ENCODE measurements at places on chromosomes 3 and 15.

GRCh38 chr15:57792724-57793449 is 86.4 kb downstream of the POLR2M start:
- no peak for DNase-seq
- H3K27me3 ChIP-seq = peaks cover 5% of the 10 kb centered on the region
- H3K36me3 ChIP-seq = no peaks in the 10 kb centered on the region

DNA sequence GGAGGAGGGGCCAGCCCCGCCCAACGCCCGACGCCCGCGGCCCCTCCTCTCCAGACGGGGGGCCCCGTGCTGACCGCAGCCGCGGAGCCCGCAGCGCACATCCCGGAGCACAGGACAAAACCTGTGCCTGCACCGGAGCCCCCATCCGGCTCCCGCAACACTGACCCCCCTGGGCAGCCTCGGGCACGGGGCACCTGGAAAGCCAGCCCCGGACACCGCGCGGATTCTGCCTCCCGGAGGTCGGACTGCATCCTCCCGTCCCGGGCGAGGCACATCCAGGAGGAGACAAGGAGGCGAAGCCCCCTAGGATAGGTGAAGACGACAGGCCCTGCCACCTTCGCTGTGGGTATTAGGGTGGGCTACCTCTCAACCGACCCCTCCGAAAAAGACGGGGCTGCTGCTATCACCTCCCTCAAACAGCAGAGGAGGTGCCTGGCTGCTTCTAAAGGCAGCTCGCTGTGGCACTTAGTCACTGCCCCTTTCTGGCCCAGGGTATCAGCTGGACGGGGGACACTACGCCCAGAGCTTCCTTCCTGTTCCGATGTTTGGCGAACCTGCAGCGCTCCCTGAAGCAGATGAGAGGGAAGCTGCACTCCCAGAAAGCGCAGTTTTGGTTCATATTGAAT is 10.6 kb downstream of the XXYLT1 start:
- peaks cover under 1% of the 10 kb centered on the region for H3K36me3 ChIP-seq
- H3K27ac ChIP-seq = no peak overlapping the region
- H3K4me1 ChIP-seq = peaks cover 21% of the 10 kb centered on the region
- DNase-seq = no peak
- no peaks in the 10 kb centered on the region for H3K27me3 ChIP-seq

- DNase-seq = no peak
- no peaks in the 10 kb centered on the region for H3K36me3 ChIP-seq
- peaks cover 15% of the 10 kb centered on the region for H3K4me1 ChIP-seq
- no peak overlapping the region for H3K27ac ChIP-seq
These were observed 258.9 kb upstream of the CFAP20DC start for GRCh38 chr3:59308684-59309083.

DNA sequence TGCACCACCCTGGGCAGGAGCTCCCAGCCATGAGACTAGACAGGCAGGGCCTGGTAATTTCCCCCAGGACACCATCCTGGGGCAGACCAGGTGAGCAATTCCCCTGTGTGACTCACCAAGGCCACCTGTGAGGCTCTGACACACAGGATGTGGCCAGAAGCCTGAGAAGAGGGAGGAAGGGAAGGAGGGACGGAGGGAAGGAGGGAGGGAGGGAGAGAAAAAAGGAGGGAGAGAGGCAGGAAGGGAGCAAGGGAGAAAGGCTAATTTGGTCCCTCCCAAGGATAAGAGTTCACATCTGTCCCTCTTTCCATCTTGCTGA is 25.9 kb downstream of the WNT7A start:
- no peaks in the 10 kb centered on the region for H3K36me3 ChIP-seq
- DNase-seq = no peak

- H3K27me3 ChIP-seq = no peaks in the 10 kb centered on the region
- no peak overlapping the region for H3K27ac ChIP-seq
- peaks cover 3% of the 10 kb centered on the region for H3K36me3 ChIP-seq
- peaks cover 70% of the 10 kb centered on the region for H3K4me1 ChIP-seq
- no peak for DNase-seq
These were observed 11.2 kb downstream of the HERC1 start for GRCh38 chr15:63822580-63822979.

DNA sequence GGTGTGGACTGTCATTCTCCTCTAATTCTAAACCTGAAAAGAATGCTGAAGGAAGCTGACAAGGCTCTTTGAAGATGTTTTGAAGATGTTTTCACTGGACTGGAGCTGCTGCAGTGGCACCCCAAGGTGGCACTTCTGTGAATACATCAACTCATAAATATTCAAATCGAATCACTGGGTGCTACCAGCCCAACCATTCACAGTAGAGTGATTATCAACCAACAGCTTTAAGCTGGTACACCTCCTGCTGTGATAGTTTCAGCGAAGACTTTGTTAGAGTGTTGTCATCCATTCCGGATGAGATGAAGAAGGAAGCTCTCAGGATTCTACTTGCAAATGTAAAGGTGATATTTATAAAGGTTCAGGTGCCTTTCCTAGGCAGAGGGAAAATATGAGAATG is 106.6 kb downstream of the LSAMP start:
- H3K4me1 ChIP-seq = no peaks in the 10 kb centered on the region
- no peaks in the 10 kb centered on the region for H3K27me3 ChIP-seq
- H3K27ac ChIP-seq = no peak overlapping the region
- H3K36me3 ChIP-seq = no peaks in the 10 kb centered on the region

DNA sequence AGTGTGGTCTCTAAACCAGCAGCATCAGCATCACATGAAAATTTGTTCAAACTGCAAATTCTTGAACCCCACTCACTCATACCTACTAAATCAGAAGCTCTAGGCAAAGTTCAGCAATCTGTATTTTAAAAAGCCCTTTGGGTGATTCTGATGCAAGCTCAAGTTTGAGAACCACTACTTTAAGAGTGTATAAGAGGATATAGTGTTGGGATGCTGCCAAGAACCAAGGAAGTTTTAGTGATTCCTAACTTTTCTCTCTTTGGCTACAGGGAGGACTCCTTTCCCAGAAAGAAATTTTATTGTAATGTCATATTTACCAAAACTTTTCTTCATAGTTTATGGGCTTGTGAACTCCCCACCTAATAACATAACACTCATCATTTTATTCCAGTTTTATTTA is 422.2 kb downstream of the TBC1D5 start:
- no peak overlapping the region for H3K27ac ChIP-seq
- H3K4me1 ChIP-seq = peaks cover 18% of the 10 kb centered on the region
- peaks cover 10% of the 10 kb centered on the region for H3K36me3 ChIP-seq
- H3K4me3 ChIP-seq = no peak overlapping the region

GRCh38 chr15:61336026-61336638 is 107.0 kb upstream of the RORA start:
- peaks cover 18% of the 10 kb centered on the region for H3K27me3 ChIP-seq
- no peak overlapping the region for H3K27ac ChIP-seq
- no peaks in the 10 kb centered on the region for H3K36me3 ChIP-seq
- no peak overlapping the region for H3K4me3 ChIP-seq
- DNase-seq = no peak
- H3K4me1 ChIP-seq = no peaks in the 10 kb centered on the region

DNA sequence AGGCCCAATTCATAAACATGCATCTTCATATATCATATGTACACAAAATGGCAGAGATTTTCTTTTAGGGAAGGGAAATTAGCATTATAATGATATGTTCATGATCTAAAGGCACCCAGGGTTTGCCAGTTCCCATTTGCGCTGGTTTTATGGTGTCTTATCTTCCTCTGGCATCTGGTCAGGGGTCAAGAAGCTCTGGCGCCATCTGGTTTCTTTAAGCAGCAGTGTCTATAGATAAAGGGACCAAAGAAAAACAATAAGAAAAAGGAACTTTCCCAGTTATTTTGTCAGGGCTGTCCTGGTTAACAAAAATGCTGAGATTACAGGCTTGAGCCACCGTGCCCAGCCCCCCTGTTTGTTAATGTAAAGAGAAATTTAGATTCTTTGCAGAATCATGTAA is 3.3 kb upstream of the DCP1A start:
- H3K27me3 ChIP-seq = no peaks in the 10 kb centered on the region
- H3K4me1 ChIP-seq = peaks cover 22% of the 10 kb centered on the region
- H3K27ac ChIP-seq = no peak overlapping the region
- H3K4me3 ChIP-seq = no peak overlapping the region
- H3K36me3 ChIP-seq = no peaks in the 10 kb centered on the region

DNA sequence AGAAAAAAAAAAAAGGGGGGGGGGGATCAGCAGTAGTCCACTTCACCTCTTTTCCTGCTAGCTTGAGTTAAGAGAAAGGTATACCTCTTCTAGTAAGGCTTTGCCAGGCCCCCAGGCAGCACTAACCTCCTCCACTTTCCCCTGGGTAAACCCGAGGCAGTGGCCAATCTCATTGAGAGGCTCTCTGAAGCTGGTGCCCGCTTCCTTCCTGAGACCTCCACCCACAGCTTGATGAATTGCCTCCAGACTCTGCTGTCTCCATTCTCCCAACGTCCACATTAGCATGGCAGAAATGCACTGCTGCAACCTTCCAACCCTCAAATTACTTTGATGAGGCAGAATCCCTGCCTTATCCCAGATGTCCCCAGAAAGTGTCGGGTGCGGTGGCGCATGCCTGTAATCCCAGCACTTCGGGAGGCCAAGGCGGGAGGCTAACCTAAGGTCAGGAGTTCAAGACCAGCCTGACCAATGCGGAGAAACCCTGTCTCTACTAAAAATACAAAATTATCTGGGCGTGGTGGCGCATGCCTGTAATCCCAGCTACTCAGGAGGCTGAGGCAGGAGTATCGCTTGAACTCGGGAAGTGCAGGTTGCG is 15.3 kb downstream of the RLBP1 start:
- H3K4me1 ChIP-seq = peaks cover 41% of the 10 kb centered on the region
- no peaks in the 10 kb centered on the region for H3K27me3 ChIP-seq
- DNase-seq = no peak
- H3K27ac ChIP-seq = no peak overlapping the region
- H3K36me3 ChIP-seq = peaks cover 6% of the 10 kb centered on the region

DNA sequence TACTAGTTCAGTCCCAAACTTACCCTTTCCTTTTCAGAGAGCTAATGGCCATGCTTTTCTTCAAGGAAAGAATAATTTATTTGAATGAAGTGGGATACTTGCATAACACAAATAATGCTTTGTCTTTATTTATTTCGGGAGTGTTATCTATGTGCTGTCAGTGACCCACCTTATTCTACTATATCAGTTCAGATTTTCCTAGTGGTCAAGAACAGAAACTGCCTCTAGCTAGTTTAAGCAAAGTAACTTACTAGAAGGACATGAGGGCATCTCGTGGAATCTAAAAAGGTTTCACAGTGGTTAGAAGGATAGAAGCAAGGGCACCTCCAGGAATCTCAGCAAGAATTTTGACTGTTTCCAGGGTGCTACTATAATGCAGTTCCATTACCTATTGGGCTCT is 3.8 kb upstream of the TIMMDC1 start:
- peaks cover 22% of the 10 kb centered on the region for H3K36me3 ChIP-seq
- no peaks in the 10 kb centered on the region for H3K27me3 ChIP-seq
- no peak overlapping the region for H3K27ac ChIP-seq
- H3K4me3 ChIP-seq = no peak overlapping the region

GRCh38 chr15:66767240-66767659 is 65.2 kb downstream of the SMAD6 start:
- peaks cover 24% of the 10 kb centered on the region for H3K27me3 ChIP-seq
- DNase-seq = no peak
- no peak overlapping the region for H3K27ac ChIP-seq
- no peak overlapping the region for H3K4me3 ChIP-seq
- no peaks in the 10 kb centered on the region for H3K4me1 ChIP-seq

- H3K27ac ChIP-seq = no peak overlapping the region
- H3K4me3 ChIP-seq = no peak overlapping the region
- H3K27me3 ChIP-seq = no peaks in the 10 kb centered on the region
- peaks cover 36% of the 10 kb centered on the region for H3K4me1 ChIP-seq
- no peak for DNase-seq
These were observed 18.8 kb upstream of the SACM1L start for GRCh38 chr3:45670436-45670835.

DNA sequence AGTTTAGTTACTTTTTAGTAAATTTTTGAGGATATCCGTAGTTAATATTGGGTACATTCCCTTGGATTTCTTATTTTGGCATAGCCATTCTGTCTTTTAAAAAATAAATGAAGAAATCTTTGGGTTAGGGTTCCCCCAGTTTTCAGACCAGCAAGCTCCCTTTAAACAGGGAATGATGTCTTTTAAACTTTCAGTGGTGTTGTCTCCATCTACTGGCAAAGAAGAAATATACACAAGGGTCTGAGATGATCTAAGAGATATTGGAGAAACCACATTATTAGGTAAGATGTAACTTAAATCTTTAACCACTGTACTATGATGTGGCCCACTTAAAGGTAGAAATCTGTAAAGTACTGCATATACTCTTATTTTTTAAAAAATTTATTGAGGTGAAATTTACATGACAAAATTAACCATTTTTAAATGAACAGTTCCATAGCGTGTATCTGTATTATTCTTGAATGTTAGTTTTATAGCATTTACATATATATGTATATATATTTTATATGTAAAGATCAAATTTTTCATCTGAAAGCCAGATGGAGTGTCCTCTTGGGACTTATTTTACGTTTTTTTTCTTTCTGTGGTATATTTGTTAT is 35.1 kb upstream of the EIF3J start:
- no peak overlapping the region for H3K4me3 ChIP-seq
- peaks cover 15% of the 10 kb centered on the region for H3K36me3 ChIP-seq
- H3K4me1 ChIP-seq = peaks cover 17% of the 10 kb centered on the region
- no peaks in the 10 kb centered on the region for H3K27me3 ChIP-seq

- H3K4me1 ChIP-seq = no peaks in the 10 kb centered on the region
- H3K4me3 ChIP-seq = no peak overlapping the region
- no peaks in the 10 kb centered on the region for H3K36me3 ChIP-seq
- no peaks in the 10 kb centered on the region for H3K27me3 ChIP-seq
These were observed 820.9 kb upstream of the GRM7 start for GRCh38 chr3:6039971-6040370.

DNA sequence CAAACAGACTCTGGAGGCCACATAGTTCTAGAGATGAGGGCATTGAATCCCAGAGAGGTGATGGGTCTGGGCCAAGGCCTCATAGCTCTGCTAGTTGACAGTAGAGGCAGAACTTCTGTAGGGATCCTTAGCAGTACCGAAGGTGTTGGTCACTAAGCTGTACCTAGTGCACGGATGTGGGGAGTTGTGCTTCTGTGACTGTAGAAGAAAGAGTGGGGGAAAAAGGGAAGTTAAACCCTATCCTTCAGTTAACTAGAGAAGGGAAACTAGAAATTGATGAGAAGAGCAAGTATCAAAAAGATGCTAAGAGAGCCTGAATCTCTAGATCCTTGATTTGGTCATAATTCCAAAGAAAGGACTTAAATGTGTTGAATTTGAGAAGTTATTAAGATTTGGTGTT is 186.7 kb downstream of the NFKBIZ start:
- H3K4me1 ChIP-seq = peaks cover 20% of the 10 kb centered on the region
- no peaks in the 10 kb centered on the region for H3K27me3 ChIP-seq
- DNase-seq = no peak
- peaks cover 7% of the 10 kb centered on the region for H3K36me3 ChIP-seq

DNA sequence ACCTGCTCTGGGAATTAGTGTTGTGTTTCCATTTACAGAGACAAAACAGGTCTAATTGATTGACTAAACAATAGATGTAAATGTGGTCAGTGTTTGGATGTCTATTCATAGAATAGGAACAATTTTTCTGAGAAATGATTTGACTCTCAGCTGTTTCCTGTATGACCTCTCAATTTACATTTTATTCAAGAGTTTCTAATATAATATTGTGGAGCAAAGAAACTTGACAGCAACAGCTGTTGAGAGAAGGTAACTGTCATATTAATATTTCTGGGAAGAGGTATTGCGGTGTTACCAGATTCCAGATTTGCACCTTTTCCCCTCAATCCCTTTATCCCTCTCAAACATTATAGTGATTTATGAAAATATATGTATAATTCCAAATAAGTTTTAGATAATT is 3.7 kb upstream of the NR1I2 start:
- no peaks in the 10 kb centered on the region for H3K27me3 ChIP-seq
- no peaks in the 10 kb centered on the region for H3K36me3 ChIP-seq
- H3K4me3 ChIP-seq = no peak overlapping the region
- H3K27ac ChIP-seq = no peak overlapping the region
- no peak for DNase-seq

- no peak overlapping the region for H3K4me3 ChIP-seq
- peaks cover 7% of the 10 kb centered on the region for H3K4me1 ChIP-seq
- H3K27ac ChIP-seq = no peak overlapping the region
- no peak for DNase-seq
- H3K27me3 ChIP-seq = peaks cover 7% of the 10 kb centered on the region
These were observed 232.0 kb downstream of the CD47 start for GRCh38 chr3:107858876-107859275.
